ENCODE measurements at places on chromosomes 5 and 9.

GRCh38 chr5:148729182-148729581 is 74.9 kb upstream of the HTR4 start:
- DNase-seq, result no peak

GRCh38 chr5:33231935-33232334 is 208.8 kb upstream of the TARS1 start:
- DNase-seq, result no peak

- peak; percentile 82 for DNase-seq
Measured at GRCh38 chr5:55226934-55227663, at the start of gene MCIDAS. Gene MCIDAS, minus strand, starts transcription at chr5:55227315. Its CDS starts 177 bp downstream, at chr5:55227138.

GRCh38 chr5:133749331-133749985 is 137.1 kb upstream of the FSTL4 start:
- DNase-seq, result peak; percentile 52

DNA sequence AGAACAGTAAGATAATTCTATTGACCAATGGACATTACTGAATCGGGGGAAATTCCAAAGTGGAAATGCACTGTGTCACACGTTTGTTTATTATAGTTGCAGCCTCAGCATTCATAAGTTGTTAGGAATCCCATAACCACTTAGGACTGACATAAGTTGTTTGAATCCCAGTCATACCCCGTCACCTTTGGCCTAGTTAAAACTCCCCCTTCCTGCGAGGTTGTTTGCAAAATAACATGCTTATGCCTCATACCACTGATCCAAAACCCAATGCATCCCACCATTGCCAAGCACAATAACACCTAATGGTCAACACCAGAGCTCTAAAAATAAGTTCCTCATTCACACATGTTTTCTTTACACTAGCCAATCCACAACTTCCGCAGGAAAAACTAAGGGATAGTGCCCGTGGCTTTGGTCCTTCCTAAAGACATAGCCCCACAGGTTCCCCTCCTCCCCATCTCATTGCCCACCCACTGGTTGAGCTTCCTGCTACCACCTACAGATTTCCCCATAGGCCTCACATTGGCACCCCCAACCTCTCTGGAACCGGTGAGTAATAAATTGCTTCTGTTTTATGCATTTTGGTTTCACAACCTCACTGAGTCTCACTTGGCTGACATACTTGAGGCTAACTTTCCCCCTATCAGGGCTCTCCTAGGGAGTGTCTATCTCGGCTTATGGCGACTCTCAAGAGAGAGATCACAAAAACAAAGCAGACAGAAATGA is 42.3 kb upstream of the MUSK start:
- no peak for DNase-seq

DNA sequence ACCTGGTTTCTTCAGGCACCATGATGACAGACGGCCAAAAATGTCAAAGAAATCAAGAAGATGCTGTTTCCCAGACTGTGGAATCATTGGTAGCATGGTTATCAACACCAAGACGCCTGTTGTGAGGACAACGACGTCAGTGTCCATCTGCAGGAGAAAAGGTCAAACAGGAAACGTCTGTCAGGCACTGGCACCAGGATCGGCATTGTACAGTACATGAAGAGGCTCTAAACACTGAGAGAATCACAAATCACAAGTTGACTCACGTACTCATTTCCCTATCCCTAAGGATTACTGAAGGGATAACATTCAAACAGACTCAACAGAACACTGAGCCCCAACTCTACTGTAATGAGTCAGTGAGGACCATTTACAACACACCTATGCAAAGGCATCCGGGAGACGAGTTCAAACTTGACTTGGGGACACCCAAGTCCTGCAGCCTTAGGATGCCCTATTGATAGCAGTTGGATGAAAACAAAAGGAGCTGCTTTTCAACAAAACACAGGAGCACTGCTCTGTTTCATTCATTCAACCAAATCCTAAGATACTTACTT is 21.0 kb downstream of the TSC1 start:
- DNase-seq, result no peak

- DNase-seq, result no peak
Measured at GRCh38 chr9:83138422-83139135, 75.6 kb upstream of the RASEF start.

DNA sequence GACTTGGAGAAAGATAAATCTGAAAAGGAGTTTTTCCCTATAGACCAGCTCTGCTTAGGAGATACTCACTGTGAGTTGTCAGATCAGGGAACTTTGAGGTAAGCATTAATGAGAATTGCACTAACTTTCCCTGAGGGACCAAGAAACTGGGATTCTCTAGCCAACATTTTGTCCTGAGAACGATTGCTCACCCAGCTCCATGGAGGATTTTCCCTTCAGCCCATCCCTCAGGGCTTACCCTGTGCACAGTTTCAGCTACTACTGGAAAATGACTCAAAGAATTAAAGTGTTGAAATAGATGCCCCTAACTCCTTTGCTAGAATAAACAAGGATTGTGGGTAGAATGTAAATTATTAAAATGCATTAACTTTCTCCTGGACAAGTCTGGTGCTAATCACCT is 237.2 kb upstream of the IL12B start:
- DNase-seq, result no peak

GRCh38 chr5:110616009-110616408 is 110.5 kb downstream of the TMEM232 start:
- no peak for DNase-seq

- no peak for DNase-seq
Measured at GRCh38 chr5:132434416-132435286, 55.9 kb downstream of the IRF1 start.

- DNase-seq, result no peak
Measured at GRCh38 chr9:134724912-134725604, 83.5 kb downstream of the COL5A1 start.

DNA sequence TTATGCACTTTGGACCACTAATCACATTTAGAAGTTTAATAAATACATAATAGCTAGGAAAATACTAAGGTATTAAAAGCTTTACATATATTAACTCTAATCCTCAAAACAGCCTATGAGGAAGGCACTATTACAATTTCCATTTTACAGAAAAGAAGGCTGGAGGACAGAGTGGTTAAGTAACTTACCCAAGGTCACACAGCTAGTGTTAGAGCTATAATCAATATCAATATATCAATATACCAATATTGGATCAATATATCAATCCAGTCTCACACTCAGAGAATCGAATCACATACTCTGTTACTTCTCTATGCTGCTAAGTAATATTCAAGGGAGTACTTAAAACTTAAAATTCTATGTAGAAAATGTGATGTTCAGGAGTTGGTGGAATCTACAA is 45.2 kb downstream of the MEF2C start:
- DNase-seq, result no peak

GRCh38 chr9:127815512-127816361 is 13.1 kb downstream of the FPGS start:
- DNase-seq, result no peak

DNA sequence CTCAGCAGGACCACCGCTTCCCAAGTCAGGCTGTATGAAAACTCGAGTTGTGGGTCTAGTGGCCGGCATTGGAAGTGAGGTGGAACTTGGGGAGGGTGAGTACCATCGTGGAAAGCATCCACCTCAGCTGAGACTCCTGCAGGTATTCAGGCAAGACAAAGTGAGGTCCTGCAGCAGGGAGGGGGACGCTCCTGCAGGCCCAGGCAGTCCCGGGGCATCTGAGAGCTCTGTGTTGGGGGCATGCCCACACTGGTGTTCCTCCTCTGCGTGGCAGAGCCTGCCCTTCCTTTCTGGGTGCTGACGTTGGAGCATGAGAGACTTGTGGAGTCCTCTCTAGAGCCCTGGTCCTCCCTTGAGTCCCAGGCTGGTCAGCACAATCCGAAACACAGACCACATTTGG is 187.7 kb downstream of the CACNA1B start:
- DNase-seq, result no peak

- no peak for DNase-seq
Measured at GRCh38 chr5:113118298-113118697, 141.7 kb downstream of the DCP2 start.

DNA sequence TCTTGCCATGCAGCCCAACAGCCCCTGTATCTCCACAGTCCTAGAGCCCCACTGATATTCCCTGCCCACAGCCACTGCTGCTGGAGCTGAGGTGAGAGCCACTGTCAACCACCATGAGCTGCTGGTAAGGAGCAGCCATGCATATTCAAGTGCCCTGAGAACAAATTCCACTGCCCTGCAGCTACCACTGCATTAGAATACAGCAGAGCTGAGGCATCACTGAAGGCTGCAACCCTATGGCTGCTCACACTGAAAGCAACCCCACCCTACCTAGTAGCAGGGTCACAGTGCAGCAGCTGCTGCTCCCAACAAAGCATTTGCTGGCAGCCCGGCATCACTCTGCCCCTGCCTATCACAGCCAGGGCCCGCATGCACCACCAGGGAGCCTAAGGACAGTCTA is 68.6 kb downstream of the SKIC3 start:
- DNase-seq, result no peak

DNA sequence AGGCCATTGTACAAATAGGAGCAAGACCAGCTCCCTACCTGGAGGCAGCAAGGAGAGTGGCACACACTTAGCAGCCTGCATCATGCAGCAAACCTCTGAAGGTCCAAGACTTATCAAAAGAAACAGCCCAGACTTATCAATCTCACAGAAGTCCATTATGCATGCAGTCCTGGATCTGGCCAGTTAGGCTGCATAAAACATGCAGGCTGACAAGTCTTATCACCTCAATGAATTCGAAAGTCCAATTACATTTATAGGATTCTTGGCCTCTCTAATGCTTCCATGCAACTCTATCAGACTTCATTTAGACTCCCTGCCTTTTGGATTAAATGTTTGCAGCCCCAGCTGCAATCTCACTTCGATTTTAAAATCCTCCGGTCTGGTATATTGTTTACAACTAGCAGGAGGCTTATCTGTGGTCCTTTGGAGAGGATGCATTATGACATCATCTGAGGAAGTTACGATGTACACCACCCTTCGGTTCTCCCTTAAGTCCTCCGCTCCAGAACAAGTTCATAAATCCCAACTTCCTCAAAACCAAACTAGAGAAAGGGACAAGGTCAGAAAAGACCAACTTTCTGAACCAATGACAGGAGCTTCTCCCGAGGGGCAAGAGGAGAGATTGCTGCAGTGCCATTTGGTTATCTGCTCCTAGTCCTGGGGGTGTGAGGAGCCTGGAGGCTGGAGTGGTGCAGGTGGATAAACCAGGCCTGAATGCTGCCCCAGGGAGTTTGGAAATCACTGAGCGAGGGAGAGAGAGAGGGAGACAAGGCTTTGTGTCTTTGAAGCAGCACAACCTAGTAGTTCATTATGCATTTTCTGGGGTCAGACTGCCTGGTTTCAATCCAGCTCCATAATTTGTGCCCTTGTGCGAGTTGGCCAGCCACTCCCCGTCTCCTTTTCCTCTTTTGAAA is 313.9 kb downstream of the TLE1 start:
- no peak for DNase-seq

DNA sequence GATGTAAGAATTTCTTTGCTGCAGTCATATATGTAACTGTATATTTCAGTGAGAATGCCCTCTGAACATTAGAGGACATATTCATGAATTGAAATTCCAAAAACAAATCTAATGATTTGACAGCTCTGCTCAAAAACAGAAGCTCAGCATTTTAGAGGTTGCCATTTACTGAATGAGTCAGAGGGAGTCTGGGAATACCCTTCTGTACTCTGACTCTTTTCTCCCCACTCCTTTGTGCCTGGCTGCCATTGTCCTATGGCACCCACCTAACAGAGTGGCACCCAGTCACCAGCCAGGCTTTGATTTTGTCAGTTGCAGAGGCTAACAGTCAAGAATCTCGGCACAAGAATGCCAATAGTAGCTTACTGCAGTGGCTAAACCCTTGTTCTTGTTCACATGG is 133.6 kb downstream of the ATG10 start:
- peak; percentile 27 for DNase-seq

GRCh38 chr9:99677281-99677680 is 144.4 kb upstream of the NR4A3 start:
- no peak for DNase-seq

DNA sequence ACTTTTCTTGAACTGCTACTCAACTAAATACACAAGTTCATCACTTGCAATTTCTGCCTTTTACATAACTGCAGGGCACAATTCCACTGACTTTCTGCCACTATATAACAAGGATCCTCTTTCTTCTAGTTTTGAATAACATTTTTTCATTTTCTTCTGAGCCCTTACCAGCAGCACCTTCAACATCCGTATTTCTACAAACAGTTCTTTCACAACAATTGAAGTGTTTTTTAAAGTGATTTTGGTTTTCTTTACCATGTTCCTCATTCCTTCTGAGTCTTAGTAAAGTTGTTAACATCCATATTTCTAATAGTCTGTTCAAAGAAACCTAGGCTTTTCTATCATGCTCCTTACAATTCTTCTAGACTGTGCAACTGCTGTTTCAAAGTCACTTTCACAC is 127.2 kb upstream of the PITX1 start:
- DNase-seq, result no peak

DNA sequence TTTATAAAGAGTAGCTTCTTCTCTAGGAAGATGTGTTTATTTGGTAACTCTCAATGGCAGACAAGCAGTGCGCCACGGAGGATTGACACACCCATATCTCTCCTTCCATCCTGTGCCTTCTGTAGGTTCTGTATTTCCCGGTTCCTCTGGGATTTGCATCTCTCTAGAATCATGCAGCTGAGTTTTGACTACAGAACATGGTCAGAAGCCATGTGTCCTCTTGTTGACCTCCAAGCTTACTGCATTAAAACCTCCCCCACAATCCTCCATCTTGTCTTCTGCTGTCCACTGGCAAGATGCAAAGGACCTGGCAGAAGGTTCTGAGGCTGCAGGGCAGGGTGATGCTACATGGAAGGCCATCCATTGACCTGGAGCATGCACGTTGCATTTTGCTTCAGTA is 482.0 kb downstream of the DMRT2 start:
- DNase-seq, result no peak

DNA sequence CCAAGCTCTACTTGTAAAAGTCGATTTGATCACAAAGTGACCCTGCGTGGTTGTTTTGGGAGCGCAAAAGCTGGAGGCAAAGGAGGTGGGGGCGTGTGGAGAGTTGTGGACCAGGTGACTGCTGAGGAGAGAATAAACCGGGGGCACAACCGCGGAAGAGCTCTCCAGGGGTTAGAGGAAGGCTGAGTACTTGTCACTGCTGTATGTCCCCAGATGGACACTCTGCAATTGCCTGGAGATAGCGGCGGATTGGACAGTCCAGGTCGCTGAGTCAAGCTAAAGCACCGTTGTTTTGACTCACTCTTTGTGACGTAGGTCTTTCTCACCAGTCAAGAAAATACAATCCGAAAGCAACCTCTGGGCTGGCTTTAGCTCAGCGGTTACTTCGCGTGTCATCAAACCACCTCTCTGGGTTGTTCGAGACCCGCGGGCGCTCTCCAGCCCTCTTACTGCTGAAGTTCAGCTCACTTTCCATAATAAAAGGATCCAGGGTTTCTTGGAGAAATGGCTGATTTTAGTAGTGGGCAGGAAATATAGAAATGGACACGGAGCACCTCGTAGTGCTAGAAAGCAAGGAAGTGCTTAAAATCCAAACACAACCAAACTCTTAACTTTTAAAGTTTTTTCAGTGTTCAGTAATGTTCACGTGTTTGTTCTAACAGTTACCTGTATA is 25.7 kb downstream of the ZMAT2 start:
- DNase-seq, result no peak

GRCh38 chr5:150703762-150704161 is 2.9 kb upstream of the RBM22 start:
- DNase-seq, result no peak
